Stimulated activated CD8-positive, alpha-beta memory T cell treated with anti-CD3 and anti-CD28 coated beads, Interleukin-15, amount 100 ng/mL, for 24 hours (primary cell): ENCODE measurements at places on chromosomes 11 and 22.

DNA sequence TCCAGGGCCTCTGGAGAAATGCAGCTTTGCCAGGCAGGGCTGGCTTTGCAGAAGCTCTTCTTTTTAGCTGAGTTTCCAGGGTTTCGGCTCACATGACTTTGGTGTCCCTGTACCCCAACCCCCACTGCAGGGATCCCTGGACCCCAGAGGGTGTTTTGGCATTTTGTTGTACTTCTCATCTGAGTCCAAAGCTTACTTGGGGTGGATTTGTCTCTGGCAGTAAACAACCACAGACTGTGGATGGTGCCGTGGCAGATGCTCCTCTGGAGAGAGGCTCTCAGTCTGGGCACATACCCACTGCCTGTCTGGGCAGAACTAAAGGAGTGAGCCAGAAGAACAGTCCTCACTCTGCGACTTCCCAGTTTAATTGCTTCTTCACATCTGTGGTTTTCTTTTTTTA, 49.6 kb downstream of the COMMD9 start:
- no peak for DNase-seq

DNA sequence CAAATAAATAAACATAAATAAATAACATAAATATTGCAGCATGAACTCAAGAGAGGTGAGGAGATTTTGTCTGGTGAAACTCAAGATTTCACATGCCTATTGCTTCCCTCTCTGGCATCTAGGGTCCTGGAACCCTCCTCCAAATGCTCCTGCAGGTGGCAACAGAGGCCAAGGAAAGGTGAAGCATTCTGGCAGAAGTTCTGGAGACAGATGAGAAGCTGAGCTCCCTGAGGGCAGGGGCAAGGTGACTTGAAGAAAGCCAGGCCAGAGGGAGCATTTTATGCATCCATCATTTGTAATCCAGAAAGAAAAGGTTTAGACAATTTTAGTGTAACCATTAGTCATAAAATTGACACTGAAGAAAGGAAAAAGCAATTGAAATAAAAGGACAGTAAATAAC, 64.9 kb downstream of the ENDOD1 start:
- no peak for DNase-seq

GRCh38 chr11:129386795-129387397, 11.2 kb downstream of the BARX2 start:
- DNase-seq = no peak

GRCh38 chr22:33817512-33818127, 102.7 kb downstream of the LARGE1 start:
- DNase-seq = no peak

GRCh38 chr11:124745270-124745834, 5.6 kb downstream of the NRGN start:
- no peak for DNase-seq

GRCh38 chr11:17607591-17608570, 60.8 kb downstream of the OTOG start:
- no peak for DNase-seq

DNA sequence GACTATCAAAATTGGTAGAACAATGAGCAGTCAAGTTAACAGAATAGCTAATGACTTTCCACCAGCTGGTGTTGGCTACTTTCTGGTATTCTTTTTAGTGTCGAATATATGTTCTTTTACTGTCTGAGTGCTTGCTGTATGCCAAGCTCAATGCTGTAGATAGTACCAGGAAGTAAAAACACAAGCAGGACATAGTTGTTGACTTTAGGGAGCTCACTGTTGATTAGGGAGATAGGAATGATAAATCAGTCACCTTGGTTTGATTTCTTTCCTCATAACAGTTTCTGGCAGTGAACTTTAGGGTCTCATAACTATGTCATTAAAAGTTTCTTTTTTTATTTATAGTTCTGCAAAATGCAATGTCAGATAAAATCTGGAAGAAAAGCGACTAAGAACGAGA, 9.0 kb downstream of the HMGXB4 start:
- DNase-seq = no peak

GRCh38 chr11:119344291-119345010, 2.1 kb downstream of the MFRP start:
- no peak for DNase-seq

GRCh38 chr11:84817998-84818397, 809.1 kb downstream of the DLG2 start:
- no peak for DNase-seq

DNA sequence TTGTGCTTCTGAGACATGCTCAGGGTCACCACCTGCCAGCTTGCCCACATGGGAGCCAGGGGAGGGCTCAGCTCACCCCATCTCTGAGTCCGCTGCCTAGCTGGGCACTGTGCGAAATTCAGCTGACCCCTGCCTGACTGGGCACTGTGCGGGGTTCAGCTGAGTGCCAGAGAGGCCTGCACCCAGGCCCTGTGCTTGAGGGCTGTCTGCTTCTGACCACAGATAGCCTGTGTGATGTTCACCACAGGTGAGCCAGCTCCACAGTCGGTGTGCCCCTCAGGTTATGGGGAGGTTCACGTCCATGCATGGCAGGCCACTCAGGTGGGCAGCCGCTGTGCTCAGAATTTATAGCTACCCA, 84.5 kb upstream of the SUSD2 start:
- DNase-seq = no peak

- DNase-seq = no peak
Measured at GRCh38 chr11:92556431-92556830, 331.8 kb downstream of the FAT3 start.

DNA sequence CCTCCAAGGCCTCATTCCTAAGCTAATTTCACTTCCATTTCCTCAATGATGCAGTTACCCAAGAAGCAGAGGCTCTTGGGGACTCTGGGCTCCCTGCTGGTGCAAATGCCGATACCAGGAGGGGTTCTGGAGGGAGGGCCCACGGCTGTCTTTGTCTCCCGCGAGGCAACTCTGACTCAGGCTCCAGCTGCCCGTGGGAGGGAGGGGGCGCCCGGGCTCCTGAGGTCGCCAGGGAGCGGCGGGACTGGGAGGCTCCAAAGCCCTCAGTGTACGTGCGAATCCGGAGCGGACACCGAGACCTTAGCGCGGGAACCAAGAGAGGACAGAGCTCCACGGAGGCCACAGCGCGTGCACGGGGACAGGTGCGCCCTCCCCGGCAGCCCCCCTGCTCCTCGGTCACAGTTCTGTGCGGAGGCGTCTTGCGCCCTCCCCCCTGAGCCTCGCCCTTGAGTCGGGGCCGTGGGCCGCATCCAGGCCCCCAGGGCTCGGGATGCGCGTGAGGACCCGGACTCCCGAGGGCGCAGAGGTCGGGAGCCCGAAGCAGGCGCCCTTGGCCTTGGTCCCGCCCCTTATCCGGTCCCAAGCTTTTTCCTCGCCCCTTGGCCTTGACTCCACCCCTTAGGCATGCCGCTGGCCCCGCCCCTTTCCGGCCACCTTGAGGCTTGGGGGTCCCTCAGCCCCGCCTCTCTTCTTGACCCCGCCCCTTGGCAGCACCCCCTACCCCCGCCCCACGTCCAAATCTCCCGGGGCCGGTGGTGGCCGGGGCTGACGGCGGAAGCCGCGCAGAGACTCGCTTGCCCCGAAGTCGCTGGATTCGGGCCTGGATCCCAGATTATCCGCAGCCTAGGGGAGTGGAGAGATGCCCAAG, 4.7 kb upstream of the SHISA8 start:
- no peak for DNase-seq

DNA sequence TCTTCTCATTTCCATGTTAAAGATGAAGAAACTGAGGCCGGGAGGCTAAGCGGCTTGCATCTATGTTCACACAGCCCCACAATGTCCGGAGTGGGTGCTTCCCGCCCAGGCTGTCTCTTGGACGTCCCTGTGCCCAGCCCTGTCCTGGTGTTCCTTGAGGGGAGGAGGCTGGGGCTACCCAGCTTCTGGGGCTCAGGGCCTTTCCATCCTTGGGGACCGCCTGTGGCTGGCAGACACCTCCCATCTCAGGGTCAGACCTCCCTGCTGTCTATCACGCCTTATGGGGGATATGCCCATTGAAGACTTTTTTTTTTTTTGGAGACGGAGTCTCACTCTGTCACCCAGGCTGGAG, 95.5 kb downstream of the WNT7B start:
- no peak for DNase-seq

- DNase-seq = no peak
Measured at GRCh38 chr11:102220728-102221467, 96.4 kb upstream of the BIRC3 start.

DNA sequence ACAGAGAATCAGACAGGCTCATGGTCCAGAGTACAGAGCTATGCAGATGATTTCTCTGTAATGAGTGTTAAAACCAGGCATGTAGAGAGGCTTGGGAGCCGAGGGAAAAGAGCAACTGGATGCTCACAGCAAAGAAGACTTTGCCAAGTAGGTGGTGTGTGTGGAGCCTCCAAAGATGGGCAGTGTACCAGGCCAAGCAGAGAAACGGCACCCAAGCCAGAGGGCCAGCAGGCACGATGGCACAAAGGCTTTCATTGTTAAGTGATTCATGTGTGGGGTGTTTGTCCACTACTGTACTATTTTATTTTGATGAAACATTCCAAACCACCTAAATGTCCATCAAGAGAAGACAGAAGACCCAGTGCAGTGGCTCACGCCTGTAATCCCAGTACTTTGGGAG, 11.1 kb downstream of the RANGAP1 start:
- no peak for DNase-seq

DNA sequence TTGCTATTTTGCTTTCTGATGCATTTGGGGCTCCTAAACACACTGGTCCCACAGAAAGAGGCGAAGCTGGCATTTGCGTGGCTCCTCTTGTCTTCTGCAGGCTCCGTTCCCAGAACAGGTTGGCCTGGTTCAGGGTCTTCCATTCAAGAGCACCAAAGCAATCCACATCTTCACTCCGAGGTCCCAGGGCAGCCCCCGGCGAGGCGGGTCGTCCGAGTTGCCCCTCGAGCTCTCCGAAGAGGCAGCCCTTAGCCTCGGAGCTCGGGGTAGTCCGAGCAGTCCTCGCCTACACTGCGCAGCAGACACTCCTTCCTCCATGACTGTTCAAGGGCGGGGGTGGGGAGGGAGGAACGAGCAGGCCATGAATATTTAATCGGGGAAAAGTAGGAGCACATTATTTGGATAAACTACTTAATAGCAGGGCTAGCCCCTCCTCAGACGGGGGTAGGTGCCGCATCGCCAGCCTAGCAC, 321.3 kb downstream of the BLID start:
- no peak for DNase-seq

DNA sequence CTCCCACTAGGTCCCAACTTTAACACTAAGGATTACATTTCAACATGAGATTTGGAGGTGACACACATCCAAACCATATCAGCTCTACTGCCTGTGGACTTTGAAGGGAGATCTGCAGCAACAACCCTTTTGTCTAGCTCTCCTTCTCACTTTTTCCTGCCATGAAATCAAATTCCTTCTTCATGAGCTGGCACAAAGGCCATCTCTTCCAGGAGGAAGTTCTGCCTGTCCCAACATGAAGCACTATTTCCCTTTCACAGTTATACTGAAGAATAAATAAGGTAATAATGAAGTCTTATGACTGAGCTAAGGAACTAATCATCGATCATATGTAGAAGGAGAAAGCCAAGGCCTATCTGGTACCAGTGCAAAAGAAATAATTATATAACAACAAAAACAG, 253.5 kb upstream of the TENM4 start:
- DNase-seq = no peak

DNA sequence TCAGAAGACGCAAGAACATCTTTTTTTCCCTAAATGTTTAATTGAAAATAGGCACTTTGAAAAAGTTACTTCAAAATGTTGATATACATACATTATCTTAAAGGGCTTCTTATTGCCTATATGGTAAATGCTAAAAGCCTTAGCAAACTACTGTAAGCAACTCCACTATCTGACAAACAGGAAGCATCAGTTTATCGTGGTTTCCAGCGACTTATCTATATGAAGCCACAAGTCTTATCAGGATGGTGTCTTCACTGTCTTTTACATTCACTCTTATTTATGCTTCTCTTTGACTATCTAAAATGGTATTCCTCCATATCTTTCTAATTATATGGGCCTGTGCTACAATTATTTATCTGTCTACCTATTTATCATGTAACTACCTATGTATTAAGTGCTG, 2091.9 kb downstream of the LRRC4C start:
- no peak for DNase-seq

- no peak for DNase-seq
Measured at GRCh38 chr11:86810288-86810687, 9.9 kb downstream of the PRSS23 start.

GRCh38 chr22:46792061-46792796, 29.8 kb downstream of the TBC1D22A start:
- DNase-seq = no peak

GRCh38 chr22:31342389-31343140, 3.6 kb downstream of the PATZ1 start:
- no peak for DNase-seq

- peak; percentile 36 for DNase-seq
Measured at GRCh38 chr22:25235547-25236290, 16.3 kb downstream of the CRYBB2 start.

DNA sequence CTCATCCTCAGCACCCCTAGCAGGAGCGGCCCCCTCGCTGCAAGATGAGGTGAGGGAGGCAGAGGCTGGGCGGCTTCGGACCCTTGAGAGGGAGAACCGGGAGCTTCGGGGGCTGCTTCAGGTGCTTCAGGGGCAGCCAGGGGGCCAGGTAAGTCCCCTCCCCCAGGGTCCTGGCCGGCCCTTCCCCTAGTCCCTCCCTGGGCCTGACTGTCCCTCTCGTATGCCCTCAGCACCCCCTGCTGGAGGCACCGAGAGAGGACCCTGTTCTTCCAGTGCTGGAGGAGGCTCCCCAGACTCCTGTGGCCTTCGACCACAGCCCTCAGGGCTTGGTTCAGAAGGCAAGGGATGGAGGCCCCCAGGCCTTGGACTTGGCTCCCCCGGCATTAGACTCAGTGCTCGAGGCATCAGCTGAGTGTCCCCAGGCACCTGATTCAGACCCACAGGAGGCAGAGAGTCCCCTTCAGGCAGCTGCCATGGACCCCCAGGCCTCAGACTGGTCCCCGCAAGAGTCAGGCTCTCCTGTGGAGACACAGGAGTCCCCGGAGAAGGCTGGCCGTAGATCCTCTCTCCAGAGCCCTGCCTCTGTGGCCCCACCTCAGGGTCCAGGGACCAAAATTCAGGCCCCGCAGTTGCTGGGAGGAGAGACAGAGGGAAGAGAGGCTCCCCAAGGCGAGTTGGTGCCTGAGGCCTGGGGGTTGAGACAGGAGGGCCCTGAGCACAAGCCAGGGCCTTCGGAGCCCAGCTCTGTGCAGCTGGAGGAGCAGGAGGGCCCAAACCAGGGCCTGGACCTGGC, 4.0 kb downstream of the CCDC88B start:
- DNase-seq = no peak

DNA sequence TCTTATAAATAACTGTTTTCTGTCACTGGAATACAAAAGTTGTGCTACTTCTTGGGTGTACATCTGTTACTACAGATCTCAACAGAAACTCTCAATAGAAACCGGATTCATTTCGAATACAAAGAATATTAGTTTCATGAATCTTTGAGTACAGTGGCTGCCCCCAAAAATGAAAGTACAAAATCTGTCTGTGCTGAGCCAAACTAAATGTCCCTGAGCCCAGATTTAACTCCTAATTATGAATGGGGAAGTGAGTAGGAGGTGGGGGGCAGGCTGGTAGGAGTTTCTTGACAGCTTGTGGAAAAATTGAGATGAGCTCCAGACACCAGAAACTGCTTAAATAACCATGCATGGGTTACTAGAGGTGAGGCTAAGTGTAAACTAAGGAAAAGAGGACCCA, 41.6 kb downstream of the PITPNB start:
- DNase-seq = no peak

GRCh38 chr22:39960791-39961746, 872 bp downstream of the TMA7B start:
- no peak for DNase-seq

- no peak for DNase-seq
Measured at GRCh38 chr11:36699271-36699670, 101.2 kb upstream of the RAG2 start.

- peak; percentile 59 for DNase-seq
Measured at GRCh38 chr22:30265823-30266444, 717 bp downstream of the OSM start.
